MM.1S (cell line): ENCODE measurements at places on chromosomes 6 and 20.

GRCh38 chr6:36623547-36624459 lies 29.6 kb downstream of the SRSF3 start:
- DNase-seq, result peak; percentile 62

- no peak for DNase-seq
Observed at GRCh38 chr20:58650181-58650775, 805 bp upstream of the STX16 start.

- DNase-seq, result peak; percentile 35
Observed at GRCh38 chr20:60262967-60263603, 304.9 kb downstream of the CDH26 start.

- no peak for DNase-seq
Observed at GRCh38 chr6:156250593-156250992, 526.6 kb upstream of the ARID1B start.

GRCh38 chr6:92715991-92716390 lies 703.4 kb downstream of the EPHA7 start:
- DNase-seq, result no peak

DNA sequence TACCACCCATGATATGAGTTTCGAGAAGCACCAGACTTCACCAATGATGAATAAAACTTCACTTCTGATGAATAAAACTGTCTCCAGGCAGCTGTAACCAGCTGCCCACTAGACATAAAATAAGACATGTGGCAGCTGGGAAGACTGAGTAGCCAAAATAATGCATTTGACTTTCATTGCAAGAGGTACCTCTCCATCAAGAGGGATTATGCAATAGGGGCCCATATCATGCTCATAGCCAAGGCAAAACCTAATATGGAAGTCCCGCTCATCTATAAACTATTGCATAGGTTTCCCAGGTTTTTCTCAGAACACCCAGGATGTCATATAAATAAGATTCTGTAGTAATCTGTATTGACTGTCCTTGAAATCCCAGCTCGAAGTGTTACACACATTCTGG lies 155.5 kb downstream of the SIM1 start:
- no peak for DNase-seq

GRCh38 chr20:46126440-46127056 lies 8.4 kb downstream of the CD40 start:
- no peak for DNase-seq

- no peak for DNase-seq
Observed at GRCh38 chr6:111872401-111873177, 663 bp downstream of the FYN start.

DNA sequence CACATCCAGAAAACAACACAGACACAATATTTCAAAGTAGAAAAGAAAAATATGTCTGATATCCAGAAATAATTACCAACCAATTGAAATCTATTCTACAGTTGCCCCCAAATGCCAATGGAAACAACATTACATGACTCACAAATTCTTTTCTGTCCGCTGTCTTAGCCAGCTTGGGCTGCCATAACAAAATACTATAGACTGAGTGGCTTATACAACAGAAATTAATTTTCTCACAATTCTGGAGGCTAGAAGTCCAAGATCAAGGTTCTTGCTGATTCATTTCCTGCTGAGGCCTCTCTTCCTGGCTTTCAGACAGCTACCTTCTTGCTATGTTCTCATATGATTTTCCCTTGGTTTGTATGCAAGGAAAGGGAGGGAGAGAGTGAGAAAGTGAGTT lies 698.1 kb downstream of the DHX35 start:
- no peak for DNase-seq

GRCh38 chr6:46967826-46968349 lies 46.1 kb upstream of the ADGRF5 start:
- DNase-seq, result no peak

- DNase-seq, result no peak
Observed at GRCh38 chr6:19759117-19759880, 77.9 kb upstream of the ID4 start.

- DNase-seq, result peak; percentile 91
Observed at GRCh38 chr20:44979090-44979621, 12.8 kb downstream of the STK4 start.

DNA sequence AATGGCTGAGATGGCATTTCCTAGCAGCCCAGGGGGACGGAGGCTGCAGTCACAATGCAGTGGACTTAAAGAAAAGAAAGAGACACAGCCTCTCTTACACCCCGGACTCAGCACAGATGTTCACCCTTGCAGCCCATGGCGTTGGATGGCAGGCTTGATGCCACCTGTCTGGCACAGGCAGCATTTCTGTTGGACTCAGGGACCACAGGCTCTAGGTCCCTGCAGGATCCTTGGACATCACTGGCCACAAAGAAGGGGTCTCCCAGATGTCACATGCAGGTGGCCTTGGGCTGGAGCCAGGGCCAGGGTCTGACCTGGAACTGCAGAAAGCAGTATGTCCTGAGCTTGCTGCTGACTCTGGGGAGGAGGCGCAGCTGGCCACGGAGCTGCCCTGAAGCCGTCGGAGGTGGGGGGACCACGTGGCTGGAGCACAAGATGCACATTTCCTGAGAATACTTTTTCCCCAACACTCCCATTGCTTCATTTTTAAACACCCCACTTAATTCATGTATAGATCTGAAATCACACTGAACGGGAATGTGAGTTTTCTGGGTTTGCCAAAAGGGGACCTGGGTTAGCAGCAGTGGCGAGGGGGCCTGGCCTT lies 102.3 kb upstream of the SULF2 start:
- DNase-seq, result no peak
